CD8-positive, alpha-beta T cell (primary cell): ENCODE measurements at places on chromosomes 2 and 18.

- no peak for DNase-seq
These were observed 59.1 kb upstream of the DAPL1 start for GRCh38 chr2:158735822-158736580.

- no peak for DNase-seq
These were observed 148.4 kb upstream of the CAVIN2 start for GRCh38 chr2:191995285-191995684.

DNA sequence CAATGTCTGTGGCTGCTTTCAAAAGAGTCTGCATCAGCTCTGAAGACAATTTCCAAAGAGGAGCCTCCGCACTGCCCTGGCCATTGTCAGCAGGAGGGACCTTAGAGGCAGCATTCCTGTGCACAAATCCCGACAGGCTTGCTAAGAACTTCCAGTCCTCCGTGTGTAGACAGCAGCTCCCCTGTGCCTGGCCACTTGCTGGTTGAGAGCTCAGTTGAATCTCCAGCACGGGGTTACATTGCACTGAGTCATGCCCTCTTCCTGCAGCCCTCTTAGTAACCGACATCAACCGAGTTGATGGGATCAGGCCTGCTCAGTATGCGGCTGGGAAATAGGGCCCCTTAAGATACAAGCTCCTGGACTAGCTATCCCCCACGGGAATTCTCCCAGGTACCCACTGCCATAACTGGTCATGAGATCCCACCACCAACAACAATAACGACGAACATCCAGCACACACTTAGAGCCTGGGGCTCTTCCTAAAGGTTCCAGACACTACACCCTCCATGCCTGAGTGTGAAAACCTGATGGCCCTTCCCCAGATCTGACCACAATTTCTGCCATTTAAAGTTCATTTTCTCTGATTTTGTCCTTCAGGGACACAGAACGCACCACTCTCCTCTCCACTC lies 12.0 kb downstream of the ATP6V1B1 start:
- no peak for DNase-seq

GRCh38 chr2:181991171-181991885 lies 5.7 kb downstream of the PPP1R1C start:
- no peak for DNase-seq

DNA sequence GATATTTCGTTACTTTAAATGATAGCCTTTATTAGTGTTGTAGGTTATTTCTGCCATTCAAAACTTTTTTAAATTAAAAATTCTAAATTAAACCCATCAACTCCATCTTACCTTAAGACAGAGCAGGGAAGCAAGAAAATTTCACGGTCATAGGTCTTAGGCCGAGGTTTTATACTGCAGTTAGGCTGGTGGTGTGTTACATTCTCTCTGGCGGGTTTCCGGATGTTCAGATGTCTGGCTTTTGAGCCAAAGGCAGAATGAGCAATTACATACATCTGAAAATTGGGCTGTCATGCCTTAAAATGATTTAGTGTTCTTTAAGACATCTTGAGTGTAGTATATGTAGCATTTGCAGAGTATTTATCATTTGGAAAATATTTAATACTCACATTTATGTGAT lies 27.9 kb downstream of the GLS start:
- no peak for DNase-seq

DNA sequence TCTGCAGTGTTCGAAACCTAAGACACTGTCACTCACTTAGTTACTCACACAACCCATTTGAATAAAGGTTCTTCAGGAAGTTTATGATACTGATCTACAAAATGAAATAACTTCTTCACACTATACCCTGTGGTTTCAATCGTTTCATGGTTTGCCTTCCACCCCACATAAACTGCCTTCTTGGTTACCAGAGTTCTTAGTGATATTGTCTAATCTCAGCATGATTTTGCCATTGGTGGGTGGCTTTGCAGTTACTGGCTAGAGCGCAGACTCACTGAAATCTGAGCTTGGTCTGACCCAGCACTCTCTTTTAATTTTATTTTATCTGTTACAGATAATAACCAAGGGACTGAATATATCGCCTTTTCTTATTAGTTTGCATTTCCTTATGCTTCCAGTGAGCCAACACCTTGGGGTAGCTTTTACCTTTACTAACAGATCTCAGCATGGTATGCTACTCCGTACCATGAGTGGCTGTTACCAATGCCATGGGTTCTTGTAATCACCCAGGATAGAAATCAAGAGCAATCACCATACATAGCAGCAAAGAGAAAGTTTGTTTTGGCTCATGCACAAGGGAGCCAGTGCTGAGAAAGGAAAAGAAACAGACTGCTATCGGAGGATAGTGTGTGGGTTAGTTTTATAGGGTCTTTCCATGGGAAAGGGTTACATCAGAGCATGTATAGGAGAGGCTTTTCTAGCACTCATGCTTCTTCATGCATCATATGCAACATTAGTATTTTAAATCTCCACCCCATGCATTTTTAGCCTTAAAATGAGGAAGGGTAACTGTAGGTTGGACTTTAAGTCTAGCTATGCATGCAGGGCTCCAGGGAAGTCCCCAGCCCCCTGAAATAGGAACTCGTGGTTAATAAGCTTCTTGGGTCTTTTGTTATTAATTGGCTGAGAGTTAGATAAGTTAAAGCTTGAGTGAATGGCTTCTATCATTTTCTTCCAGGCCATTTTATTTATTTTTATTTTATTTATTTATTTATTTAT lies 33.3 kb downstream of the ANXA4 start:
- DNase-seq, result no peak

- no peak for DNase-seq
These were observed 30.5 kb downstream of the LTBP1 start for GRCh38 chr2:32977228-32977758.

GRCh38 chr2:43123981-43124686 lies 102.3 kb downstream of the ZFP36L2 start:
- DNase-seq, result no peak

- no peak for DNase-seq
These were observed 422.7 kb downstream of the FBXO15 start for GRCh38 chr18:73724958-73725357.

DNA sequence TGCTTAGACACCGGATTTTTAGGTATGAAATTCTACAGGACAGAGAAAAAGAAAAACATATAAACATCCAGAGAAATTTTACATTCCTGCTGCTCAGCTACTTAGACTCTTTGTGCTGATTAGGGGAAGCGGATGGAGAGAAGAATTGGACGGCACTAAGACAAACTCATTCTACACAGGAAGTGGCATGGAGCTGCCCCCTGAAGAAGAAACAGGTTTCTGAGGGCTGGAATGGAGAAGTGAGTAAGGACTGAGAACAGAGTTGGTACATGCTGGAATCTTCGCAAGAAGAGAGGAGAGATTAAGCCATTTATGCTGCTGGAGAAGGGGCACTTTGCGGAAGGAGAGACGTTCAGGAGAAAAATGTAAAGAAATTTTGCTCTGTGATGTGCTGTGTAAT lies 253.0 kb upstream of the ERBB4 start:
- no peak for DNase-seq

GRCh38 chr2:100971221-100971620 lies 30.9 kb upstream of the RPL31 start:
- DNase-seq, result no peak

GRCh38 chr18:79381811-79382311 lies 13.9 kb upstream of the NFATC1 start:
- no peak for DNase-seq

DNA sequence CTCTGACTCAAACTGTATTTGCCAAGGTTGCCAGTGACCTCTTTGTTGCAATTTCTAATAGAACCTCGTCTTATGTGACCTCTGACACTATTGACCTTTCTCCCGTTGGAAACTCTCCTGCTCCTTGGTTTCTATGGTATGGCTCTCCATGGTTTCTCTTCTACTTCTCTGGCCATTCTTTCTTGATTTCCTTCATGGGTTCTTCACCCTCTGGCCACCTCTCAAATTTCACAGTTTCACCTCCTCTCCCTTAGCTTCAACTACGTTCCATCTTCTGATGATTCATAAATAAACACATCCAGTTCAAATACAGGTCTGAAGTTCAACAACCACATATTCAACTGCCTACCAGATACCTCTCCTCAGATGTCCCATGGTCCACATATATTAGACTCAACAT lies 109.5 kb downstream of the CACNB4 start:
- DNase-seq, result no peak

DNA sequence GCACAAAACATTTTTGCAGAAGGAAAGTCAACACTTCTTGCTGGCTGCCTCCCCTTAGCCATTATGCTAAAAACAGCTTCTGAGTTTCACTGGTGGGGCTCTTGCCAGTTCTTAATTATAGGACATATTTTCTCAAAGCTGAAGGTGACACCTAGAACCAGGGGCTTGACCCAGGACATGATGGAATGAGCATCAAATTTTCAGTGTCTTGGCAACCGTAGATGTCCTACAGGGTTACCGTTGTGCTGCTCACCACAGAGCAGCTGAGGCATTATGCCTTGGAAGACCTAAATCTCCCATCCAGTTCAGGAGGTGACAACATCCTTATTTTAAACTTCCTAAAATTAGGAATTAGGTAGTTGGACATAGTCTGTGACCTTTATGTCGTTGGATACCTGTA lies 46.7 kb downstream of the TMEM185B start:
- DNase-seq, result no peak

DNA sequence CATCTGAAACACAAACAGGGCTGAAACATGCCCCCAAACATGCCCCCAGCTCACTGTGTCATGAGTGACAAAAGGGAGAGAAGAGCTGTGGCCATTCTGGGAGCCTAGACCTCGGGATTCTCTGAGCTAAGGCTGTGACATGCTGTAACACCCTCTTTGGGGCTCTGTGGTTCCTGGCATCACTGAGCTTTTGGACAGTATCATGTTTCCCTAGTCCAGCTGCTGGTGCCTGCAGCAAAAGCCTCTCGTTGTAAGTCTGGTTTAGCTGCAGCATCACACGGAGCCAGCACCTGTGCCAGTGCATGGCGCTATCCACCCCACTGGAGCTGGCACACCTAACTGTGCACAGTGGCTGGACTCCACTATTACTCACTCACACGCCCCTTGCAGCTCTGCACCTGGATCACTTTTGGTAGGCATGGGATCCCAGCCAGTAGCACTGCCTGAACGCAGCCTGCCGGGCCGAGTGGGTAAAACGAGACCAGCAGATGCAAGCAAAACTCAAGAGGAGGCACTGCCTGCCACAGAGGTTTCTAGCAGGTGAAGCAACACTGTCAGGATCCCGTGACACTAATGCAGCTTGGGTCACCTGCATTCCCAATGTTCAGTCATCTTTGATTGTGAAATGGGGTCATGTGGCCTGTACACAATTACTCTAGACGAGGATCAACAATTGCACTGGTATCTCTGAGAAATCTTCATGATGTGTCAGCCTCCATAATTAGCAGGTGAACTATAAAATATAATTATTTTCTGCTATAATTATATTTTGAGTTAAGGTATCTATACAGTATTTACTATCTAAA lies 547.2 kb downstream of the ZNF804A start:
- DNase-seq, result no peak

DNA sequence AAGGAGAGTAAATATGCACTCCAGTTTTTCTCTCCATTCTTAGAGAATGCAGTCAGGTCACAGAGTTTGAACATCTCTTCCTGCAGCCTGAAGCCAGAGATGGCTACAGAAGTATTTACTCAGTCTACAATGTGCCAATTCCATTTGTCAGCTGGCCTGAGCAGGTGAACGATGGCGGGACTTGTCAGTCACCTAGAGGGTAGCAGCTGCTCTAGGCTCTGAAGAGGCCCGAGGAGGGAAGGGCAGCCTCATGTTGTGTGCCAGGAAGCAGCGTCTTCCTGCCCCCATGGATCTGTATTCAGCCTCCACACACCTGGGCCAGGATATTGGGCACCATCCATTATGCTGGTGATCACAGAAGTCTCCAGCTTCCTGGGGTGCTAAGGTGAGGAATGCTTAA lies 316.7 kb upstream of the CHAC2 start:
- DNase-seq, result no peak

- no peak for DNase-seq
These were observed 71.0 kb downstream of the DCDC2C start for GRCh38 chr2:3774336-3774735.

DNA sequence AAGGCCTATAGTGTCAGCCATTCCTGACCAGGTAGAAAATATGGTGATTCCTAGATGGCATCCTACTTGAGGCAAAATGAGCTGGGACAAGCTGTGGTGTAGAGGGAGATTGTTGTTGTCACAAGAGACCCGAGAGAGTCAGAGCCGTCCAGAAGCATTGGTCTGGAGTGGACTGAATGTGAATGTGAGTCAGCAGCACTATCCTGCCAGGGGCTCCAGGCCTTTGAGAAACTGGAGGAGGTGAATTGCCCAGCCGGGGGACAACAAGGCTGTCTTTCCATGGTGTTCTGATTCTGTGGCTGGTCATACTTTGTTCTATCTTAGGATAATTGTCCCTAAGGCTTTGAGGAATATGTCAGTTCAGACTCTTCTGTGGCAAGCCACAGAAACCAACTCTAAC lies 29.4 kb upstream of the EIF2AK3 start:
- no peak for DNase-seq
